ENCODE measurements at places on chromosomes 7 and 10.
A peak's percentile ranks its signal among the peaks of the same experiment; 100 is the strongest.

DNA sequence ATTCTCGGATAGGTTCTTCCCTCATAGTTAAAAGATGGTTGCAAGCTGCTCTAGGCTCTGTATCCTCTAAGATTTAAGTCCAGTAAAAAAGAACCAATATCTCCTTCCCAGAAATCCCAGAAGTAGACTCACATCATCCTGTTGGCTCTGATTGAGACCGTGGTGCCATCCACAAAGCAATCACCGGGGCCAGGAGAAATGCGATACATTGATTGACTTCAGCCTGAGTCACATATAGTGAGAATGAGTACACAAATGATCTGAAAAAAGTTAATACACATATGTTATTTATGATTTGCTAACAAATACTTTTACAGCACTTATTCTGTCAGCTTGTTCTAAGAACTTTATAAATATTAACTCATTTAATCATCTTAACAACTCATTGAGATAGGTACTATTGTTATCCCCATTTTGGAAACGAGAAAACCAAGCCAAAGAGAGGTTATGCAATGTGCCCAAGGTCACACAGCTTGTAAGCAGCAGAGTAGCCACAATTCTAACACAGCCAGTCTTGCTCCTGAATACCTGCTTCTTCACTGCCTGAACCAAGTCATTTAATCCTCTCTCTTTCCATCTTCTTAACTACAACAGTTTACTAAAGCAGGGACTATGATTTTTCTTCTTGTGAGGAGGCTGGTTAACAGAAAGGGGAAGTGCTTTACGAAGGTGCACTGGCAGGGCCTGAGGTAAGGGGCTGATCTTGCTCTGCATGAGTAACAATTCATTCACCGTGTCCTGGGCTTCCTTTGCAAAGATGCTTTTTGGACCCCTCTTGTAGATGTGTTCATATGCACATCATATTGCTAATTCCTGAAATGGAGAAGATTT, 177.0 kb downstream of the REEP3 start:
- no peak for DNase-seq

DNA sequence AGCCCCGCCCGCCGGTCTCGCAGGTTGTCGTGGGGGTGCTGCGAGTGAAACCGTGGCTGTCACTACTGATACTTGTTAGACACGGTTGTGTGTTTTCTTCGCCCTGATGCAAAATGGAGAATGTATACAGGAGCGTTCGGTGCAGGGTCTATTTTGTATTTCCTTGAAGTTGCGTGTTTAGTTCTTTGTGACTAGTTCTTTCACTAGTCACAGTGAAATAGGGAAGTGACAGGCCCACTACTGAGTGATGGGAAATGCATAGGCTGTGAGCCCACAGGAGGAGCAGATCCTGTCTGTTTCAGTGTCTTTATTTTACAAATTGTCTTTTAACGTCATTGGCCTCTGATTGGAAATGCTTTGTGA, 675 bp downstream of the ABRAXAS2 start:
- DNase-seq: no peak

GRCh38 chr7:90955641-90956207, 308.5 kb upstream of the FZD1 start:
- DNase-seq: no peak

GRCh38 chr7:155230169-155230593, 67.5 kb upstream of the INSIG1 start:
- DNase-seq: no peak

- no peak for DNase-seq
Measured at GRCh38 chr10:44334091-44334490, 50.8 kb downstream of the CXCL12 start.

- no peak for DNase-seq
Measured at GRCh38 chr10:16945593-16945992, 128.4 kb upstream of the RSU1 start.

GRCh38 chr7:159144758-159145489, at the start of gene VIPR2:
Gene VIPR2, minus strand, starts transcription at chr7:159144867. Its CDS starts 96 bp downstream, at chr7:159144771.
- DNase-seq: peak; percentile 74

DNA sequence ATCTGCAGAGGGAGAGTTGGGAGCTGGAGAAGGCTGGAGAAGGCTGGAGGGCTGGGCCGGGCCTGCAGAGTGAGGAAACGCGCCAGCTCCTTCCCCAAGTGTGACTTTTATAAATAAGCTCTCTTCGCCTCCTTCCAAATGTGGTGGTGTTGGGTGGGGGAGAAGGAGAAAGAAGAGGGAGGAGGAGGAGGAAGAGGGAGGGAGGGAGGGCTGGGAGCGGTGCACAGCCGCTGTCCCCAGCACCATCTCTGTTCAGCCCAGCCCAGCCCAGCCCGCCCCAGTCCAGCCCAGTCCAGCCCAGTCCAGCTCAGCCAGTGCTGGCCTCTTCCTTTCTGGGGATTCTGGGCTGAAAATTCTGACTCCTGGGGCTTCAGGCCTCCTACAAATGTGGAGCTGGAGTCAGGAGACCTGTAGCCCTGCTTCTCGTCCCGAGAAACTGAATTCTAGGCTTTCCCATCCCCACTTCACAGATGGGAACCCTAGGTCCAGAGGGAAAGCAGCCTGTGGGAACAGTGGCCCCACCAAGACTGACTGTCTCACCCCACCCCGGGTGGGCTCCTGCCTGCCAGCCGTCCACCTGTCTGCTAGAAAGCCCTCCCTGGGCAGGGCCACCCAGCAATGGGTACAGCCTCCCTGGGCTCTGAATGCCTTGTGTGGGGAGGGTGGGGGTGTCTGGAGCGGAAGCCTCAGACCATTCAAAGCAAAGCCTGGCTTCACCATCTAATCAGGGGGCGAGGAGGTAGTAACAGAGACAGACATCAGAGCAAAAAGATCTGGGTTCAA, 2.3 kb downstream of the STX1A start:
- DNase-seq: no peak

DNA sequence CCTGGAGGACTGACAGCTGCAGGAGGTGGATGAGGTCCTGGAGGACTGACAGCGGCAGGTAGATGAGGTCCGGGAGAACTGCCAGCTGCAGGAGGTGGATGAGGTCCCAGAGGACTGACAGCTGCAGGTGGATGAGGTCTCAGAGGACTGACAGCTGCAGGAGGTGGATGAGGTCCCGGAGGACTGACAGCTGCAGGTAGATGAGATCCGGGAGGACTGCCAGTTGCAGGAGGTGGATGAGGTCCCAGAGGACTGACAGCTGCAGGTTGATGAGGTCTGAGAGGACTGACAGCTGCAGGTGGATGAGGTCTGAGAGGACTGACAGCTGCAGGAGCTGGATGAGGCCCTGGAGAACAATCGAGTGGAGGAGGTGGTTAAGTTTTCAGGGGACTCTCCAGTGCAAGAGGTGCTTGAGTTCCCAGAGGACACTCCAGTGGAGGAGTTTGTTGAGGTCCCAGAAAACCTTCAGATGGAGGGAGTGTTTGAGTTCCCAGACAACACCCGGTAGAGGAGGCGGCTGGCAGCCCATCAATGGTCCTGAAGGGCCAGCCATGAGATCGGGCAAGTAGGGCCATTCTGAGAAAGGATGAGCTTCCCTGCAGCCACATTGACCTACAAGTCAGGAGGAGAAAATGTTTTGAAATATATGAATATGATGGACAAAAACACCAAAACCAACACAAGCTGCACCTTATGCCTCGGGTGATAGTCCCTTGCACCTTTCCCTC, 4.7 kb upstream of the EIF5AL1 start:
- DNase-seq: no peak

DNA sequence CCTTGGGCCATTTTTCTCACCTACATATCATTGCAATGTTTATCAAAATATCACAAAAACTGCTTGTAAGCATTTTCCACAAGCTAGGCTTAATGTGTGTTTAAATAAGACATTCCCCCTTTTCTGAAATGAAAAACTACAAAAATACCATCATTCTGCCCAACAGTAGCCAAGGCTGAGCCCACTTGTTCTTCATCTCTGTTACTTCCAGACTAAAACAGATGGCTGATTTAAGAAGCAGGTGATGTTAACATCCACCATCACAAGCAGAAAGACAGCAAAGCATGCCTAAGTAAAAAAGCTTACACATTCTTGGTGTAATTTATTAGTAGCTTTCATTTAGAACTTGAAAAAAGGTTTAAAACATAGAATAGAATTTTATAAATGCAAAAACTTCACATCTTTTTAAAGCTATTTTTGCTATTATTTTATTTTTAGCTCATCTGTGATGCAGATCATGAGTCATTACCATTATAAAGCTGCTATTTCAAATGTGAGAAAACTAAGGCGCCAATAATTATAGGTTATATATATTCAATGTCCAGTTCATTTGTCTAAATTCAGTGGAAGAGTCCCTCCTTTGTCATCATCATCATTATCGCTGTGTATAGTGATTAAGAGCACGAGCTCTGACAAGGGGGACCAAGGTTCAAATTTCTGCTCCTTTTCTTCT, 109.4 kb downstream of the RELN start:
- no peak for DNase-seq

DNA sequence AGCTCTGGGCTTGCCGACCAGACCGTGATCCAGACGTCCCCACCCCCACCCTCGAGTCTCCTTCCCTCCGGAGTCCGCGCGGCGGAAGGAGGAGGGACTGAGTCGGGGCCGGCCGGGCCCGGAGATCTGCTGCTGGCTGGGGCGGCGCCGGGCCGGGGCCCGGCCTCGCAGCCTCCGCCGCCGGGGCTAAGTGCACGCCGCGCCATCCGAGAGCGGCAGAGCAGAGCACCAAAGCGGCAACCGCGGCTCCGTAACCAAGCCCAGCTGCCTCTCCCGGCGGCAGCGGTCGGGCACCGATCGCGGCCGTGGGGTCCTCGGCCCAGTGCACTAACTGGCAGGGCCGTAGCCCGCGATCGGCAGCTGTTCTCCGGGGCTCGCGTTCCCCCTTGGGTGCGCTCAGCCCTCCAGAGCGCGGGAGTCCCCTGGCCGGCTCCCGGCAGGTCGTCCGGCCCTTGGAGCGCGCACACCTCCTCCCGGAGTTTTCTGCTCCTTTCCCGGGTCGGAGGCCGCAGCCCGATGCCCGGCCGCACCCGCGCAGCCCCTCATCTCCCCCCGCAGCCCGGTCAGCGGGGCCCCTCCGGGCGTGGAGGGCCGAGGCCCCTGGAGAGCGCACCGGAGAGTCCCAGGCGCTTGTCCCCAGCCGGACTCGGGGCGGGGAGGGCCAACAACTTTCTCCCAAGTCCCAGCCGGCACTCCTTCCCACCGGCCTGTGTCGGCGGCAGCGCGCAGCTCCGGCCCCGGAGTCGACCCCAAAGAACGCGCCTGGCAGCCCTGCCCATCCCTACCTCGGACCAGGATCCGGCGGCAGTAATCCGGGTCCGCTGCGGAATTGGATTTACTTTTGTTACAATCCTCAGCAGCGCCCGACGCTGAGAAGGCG, 799 bp downstream of the VAX1 start:
- peak; percentile 60 for DNase-seq

GRCh38 chr7:141872931-141873330, 31.6 kb upstream of the PRSS37 start:
- DNase-seq: no peak

DNA sequence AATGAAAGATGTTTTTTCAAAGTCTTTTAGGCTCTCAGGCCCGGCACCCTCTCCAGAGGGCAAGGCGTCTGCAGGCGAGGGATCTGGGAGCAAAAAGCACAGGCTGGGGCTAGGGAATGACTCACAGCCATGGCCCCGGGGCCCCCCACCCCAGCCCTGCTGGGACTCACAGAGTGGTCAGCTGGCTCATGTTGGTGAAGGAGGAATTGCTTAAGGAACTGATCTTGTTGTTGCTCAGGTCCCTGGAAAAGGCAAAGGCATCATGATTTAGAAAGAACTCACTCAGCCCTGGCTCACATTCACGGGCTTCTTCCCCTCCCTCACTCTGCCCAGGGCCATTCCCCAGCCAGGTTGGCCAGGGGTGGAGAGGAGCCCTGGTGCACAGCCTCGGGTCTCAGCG, 151.5 kb downstream of the SLIT1 start:
- no peak for DNase-seq

DNA sequence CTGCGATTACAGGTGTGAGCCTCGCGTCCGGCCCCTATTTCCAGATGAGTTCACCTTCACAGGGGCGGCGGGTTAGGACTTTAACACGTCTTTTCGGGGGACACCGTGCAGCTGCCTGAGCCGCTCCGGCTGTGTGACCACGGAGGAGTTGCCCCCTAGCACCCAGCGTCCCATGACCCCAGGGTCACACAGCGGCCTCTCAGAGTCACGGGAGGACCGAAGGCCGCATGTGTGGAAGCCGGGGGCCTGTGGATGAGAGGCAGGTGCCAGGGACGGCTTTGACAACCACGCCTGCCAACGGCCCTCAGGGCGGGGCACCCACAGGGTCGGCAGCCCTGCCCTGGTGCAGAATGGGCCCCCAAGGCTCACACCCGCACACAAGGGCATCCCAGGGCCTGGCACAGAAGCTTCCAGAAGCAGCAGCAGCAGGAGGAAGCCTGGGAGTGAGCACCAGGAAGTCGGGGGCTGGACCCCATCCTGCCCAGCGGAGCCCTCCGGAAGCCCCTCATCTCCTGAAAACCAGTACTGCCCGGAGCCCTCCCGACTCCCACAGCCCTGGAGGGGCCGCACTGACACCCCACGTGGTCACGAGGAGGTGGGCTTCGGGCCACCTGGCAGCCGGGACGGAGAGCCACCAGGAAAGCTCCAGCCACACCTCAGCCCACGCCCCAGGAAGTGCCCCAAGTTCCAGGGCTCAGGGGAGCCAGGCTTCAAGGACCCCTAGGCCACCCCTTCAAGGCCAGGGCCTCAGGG, 32.7 kb downstream of the ADAP1 start:
- peak; percentile 5 for DNase-seq

DNA sequence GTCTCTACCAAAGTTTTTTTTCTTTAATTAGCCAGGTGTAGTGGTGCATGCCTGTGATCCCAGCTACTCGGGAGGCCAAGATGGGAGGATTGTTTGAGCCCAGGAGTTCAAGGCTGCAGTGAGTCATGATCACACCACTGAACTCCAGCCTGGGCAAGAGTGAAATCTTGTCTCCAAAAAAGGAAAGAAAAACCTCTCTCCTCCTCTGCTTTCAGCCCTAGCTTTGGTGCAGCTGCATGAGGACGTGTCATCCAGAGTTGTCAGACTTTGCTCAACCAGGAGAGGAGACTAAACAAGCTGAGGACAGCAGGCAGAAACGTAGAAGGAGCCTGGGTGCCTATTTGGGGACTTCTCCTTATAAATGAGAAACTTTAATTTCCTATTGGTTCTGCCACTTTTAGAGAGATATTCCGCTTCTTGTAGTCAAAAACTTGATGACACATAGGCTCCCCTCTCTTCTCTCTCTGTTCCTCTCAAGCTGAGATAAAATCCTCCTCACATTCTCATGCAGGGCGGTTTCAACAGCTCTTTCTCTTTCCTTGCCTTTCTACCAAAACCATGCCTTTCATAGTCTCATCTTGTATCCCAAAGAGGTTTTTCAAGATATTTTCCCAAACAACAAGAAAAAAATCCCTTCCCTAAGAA, 205.4 kb downstream of the ARHGAP12 start:
- no peak for DNase-seq

DNA sequence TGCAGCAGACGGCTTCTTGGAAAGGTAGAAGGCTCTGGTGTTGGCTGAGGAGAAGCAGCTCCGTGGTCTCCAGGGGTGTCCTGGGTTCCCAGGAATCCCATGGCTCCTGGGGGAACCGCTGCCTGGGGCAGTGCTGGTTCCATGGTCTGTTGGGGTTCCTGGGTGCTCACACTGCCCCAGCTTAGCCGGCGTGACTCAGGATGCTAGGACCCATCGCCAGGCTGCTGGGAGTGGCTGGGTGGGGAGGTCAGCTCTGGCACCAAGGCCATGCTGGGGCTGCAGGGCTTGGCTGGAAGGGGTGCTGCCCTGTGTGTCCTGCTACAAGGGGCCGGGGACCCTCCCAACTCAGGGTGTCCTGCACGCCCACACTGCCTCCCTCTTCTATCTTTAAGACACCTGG, 9.4 kb downstream of the MGMT start:
- no peak for DNase-seq

- DNase-seq: no peak
Measured at GRCh38 chr10:59611048-59611447, 98.6 kb downstream of the SLC16A9 start.
